ENCODE measurements at places on chromosomes 7 and 10.

- DNase-seq: no peak
Measured at GRCh38 chr7:5679813-5680473, 101.5 kb downstream of the RNF216 start.

GRCh38 chr10:73857446-73857845 is 16.9 kb downstream of the CAMK2G start:
- no peak for DNase-seq

GRCh38 chr7:96637522-96637921 is 72.1 kb downstream of the SEM1 start:
- no peak for DNase-seq

GRCh38 chr7:122628651-122629411 is 70.1 kb downstream of the RNF133 start:
- no peak for DNase-seq

- no peak for DNase-seq
Measured at GRCh38 chr10:116720668-116721546, 21.5 kb downstream of the HSPA12A start.

DNA sequence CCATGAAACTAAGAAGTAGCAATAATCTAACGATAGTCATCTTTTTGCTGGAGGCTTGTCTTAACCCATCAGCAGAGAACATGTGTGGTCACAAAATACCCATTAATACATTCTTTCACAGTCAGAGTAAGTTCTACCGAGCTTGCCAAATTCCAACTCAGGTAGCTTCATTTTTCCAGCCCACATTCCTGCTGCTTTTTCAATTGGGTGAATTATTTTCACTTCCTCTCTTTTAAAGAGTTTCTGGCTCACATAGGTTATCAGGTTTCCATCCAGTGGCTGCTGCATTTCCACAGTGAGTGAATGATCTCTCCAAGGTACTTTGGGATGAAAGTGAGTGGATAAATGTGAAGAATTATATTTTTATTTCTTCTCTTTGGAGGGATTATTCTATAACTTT is 233.1 kb downstream of the SEMA3E start:
- DNase-seq: no peak

GRCh38 chr10:35353395-35353794 is 17.1 kb downstream of the CCNY start:
- no peak for DNase-seq

- DNase-seq: no peak
Measured at GRCh38 chr10:78762086-78762630, 306.6 kb upstream of the ZMIZ1 start.

- no peak for DNase-seq
Measured at GRCh38 chr10:62266611-62267010, 2.0 kb downstream of the RTKN2 start.

DNA sequence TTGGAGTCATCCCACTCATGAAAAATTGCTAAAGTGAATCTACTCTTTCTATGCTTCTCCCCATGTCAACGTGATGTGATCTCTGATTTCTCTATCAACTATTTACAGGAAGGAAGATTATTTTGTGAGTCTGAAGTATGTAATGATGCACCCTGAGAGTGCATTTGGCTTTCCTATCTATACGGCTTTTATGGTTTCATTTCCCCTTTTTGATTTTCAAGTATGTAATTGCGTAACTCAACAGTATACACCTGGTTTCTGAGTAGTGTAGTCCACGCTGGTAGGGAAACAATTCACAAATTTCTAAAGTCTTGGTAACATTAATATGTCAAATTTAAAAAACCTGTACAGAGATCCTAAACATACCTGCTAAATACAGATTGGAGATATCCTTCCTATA is 194.7 kb upstream of the SEMA3A start:
- no peak for DNase-seq

GRCh38 chr7:102286237-102287110 is at the start of gene SH2B2:
Gene SH2B2 (plus strand): TSS chr7:102286868. CDS start chr7:102300551, 13,683 bp downstream.
- peak; percentile 53 for DNase-seq

DNA sequence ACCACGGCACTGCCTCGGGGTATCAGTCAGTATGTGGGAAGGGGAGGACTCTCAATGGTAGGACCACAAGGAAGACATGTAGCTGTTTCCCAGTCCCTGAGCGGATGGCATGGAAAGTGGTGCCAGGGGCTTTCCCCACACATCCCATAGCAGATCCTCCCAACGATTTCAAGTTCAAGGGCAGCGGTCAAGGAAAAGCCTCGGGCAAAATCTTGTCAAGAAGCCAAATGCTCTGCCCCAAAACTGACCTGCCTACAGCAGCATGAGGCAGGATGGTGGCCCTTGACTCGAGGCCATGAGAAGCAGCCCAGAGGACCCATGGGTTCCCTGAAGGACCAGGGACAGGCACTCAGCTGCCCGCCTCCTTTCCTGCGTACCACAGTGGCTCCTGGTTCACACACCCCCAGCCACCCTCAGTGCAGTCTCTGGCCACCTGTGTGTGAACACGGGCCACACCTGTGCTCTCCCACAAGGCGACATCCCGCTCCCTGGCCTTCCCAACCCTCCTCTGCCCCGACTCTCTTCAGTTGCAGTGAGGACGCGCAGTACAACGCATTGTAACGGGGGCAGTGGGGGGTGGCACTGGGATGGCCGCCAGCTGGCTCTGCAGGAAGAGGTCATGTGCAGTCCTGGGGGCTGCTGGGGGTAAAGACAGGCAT is 43.6 kb downstream of the CTBP2 start:
- no peak for DNase-seq

DNA sequence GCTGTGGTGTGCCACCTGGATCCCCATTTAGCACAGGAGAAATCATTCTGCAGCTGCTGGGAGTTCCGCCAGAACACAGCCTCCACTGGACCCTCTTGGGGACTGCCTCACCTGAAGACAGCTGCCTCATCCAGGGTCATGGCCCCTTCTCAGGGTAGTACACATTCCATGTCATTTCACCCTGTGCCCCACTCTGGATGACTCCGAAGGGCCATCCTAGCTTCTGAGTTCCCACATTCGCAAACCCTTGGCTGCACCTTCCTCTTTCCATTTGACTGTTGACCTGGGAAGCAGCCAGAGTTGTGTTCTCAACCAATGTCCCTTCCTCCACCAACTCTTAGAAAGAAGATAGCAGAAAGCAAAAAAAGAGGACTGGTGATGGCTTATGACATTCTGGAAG is 125.6 kb upstream of the TBX20 start:
- no peak for DNase-seq

- no peak for DNase-seq
Measured at GRCh38 chr10:63084690-63085382, 48.3 kb upstream of the NRBF2 start.

- DNase-seq: no peak
Measured at GRCh38 chr10:3588816-3589215, 196.2 kb downstream of the KLF6 start.

- no peak for DNase-seq
Measured at GRCh38 chr7:101166648-101166908, 1.2 kb upstream of the VGF start.

DNA sequence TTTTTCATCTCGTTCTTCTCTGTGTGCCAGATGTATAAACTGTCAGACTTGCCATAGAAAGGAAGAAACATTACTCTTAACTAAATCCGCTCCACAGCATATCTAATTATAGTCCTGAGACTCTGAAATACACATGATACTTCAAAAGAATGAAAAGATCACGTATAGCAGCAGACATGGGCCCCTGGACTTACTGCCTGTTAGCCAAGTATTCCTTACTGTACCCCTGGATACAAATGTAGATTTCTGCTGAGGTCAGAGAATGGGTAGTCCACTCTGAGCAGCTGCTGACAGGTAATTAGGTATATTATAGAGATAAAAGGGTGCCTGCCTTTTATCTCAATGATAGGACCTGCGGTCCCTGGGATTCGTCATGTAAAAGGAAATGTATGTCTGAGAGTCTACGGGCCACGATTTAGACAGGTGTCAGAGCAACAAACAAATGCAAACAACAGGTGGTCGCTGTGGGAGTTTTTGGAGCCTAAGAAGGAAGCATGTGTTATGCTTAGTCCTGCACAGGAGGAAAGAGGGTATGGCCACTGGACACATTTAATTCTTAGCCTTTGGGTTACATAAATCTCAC is 69.4 kb downstream of the VOPP1 start:
- no peak for DNase-seq

DNA sequence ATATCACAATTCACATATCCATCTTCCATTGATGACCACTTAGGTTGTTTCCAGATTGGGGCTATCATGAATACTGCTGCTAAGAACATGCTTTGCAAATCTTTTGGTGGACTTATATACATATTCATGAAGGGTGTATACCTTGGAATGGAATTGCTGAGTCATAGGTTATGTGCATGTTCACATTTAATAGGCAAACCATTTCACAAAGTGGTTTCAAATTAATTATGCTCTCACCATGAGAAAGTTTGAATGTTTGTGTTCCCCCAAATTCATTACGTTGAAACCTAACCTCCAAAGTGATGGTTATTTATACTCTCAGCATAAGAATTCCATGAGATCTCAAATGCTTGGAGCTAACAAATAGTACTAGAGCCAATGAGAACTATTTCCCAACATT is 86.4 kb downstream of the VPS41 start:
- no peak for DNase-seq

DNA sequence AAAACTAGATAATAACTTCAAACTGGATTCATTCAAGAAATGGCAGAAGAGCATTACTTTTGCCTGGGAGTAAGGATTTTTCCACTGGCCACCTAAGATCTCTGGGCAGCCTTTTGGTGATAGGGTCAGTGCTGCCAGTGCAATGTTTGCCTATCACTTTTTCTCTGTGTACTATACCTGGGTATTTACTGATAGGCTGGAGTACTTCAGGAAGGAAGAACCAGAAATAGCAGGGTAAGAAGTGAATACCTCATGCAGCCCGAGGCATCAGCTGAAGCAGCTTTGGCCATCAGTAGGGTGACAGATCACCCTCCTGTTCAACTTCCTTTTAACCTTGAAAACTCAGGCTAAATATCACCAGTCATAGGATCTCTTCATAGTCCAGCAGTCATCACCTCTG is 5.5 kb upstream of the PAPSS2 start:
- DNase-seq: no peak

DNA sequence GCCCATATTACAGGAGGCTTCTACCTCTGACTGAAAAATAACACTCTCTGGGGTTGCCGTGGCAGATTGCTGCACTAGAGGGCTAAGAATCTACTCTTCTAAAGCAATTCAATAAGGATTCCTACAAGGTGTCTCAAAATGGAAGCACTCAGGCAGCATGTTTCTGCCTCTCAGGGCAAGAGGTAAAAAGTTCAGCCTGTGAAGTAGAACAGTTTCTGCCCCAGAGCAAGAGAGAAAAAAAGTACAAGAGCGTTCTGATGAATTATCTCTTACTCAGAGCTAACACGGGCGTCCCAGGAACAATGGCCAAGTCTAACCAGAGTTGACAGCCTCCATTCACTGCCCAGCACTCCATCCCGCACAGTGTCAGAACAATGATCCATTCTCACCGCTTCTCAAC is 71.3 kb upstream of the TES start:
- no peak for DNase-seq

DNA sequence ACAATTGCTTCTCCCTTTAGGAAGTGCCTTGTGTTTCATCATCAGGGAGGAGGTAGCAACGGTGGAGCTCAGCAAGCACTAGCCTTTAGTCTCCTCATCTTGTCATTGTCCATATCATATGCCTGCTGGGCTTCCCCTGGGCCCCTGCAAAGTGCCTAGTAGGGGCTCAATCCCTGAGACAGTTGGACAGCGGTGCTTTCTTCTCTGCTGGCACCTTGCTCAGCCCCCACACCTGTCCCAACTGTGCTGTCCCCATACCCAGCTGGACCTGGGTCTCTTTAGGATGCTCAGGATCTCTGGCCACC is 5.5 kb downstream of the SMARCD3 start:
- DNase-seq: no peak

GRCh38 chr10:99296605-99297004 is 32.6 kb upstream of the CNNM1 start:
- DNase-seq: no peak

- no peak for DNase-seq
Measured at GRCh38 chr7:25402532-25402931, 174.2 kb upstream of the NPVF start.

- no peak for DNase-seq
Measured at GRCh38 chr7:129066290-129067131, 11.6 kb upstream of the TNPO3 start.

- no peak for DNase-seq
Measured at GRCh38 chr10:46215426-46215825, 71.4 kb upstream of the ANTXRL start.

GRCh38 chr7:157757211-157757610 is 420.4 kb downstream of the DNAJB6 start:
- DNase-seq: no peak

- no peak for DNase-seq
Measured at GRCh38 chr7:40299097-40299496, 164.3 kb downstream of the SUGCT start.

DNA sequence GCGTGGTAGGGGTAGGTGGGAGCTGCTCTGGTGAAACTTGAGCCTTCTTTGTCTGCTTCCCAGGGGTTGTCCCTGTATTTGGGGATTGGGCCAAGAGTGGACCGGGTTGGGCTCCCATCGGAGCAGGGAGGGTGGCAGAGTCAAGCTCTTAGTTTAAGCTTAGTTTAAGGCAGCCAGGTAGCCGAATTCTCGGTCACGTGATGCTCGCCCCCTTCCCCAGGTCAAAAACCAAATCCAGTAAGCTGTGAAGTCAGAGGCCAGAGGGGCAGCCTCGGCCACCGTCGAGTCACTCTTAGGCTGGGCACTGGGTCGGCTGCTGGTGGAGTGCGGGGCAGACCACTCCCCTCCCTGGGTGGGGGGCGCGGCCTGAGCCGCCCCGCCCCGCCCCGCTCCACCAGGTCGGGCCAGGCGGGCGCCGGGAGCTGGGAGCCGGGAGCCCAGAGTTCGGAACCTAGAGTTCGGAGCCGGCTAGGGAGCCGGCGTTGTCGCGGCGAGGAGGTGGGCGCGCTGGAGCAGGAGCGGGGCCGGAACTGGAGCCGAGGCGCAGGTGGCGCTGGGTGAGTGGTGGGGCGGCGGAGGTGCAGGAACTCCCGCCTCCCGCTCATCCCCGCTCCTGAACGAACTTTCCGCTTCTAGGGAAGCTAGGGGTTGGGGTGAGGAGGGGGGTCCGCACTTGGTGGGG is 2.8 kb upstream of the LZTS2 start:
- no peak for DNase-seq
